Activated T-cell treated with anti-CD3 and anti-CD28 coated beads for 4 hours (primary cell): ENCODE measurements at places on chromosomes 7 and 10.
A peak's percentile ranks its signal among the peaks of the same experiment; 100 is the strongest.

DNA sequence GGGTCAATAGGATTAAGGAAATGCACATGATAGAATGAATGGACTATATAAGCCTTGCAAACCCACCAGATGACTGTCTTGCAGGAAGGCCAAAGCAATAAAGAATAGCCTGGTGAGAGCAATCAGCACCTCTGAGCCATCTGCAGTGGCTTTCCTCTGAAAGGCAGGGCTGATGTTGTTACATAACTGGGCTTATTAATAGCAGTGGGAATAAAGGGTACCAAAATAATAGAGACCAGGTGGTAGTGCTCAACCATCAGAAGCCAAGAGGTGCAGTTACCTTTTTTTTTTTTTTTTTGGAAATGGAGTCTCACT lies 16.8 kb upstream of the VPS26A start:
- DNase-seq: no peak

- DNase-seq: no peak
Observed at GRCh38 chr10:22133749-22134624, 83.8 kb downstream of the EBLN1 start.

DNA sequence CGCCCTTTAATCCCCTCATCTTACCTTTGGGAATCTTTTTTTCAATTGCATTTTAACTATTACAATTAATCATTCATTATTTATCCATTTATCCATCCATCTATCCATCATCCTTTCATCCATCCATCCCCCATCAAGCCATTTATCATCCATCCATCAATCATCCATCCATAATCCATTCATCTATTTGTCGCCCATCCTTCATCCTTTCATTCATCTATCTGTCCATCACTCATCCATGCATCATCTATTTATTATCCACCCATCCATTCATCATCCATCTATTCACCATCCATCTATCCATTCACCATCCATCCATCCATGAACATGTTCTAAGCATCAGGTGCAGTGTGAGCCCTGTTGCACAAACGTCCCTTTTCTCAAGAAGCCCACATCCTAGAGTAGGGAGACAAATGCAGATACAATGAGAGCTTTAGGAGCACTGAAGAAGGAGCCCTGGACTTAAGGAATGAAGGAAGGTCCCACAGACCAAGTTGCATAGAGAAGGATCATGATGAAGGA lies 199.5 kb downstream of the ADAM12 start:
- DNase-seq: no peak

DNA sequence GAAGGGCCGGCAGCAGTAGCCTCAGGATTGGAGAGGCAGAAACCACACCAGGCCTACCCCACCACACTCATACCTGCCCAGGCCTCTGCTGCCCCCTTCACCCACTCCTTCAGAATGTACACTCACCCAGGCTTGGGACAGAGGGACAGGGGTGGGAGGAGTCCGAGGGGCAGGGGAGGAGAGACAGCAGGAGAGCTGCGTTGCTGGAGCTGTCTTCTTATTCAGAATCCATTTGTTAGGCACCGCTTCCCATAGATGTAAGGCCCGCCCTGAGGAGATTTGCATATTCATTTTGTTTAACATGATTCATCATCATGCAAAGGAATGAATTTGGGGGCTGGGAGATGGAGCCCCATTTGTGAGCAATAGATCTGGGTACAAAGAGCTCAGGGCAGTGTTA lies 156.7 kb downstream of the CDH23 start:
- DNase-seq: no peak

DNA sequence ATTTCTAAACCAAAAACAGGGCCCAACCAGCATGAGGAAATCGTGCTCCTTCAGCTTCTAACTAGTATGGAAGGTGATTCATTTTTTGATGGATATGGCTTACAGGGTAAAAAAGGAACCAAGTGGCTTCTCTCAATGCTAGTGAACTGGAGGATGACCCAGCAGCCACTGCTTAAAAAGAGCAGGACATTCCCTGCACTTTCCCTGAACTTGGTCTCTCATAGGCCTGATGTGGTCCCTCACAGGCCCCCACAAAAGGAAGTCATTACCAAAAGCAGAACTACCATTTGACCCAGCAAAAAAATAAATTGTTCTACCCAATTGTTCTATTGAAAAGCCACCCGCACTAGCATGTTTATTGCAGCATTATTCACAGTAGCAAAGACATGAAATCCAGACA lies 188.8 kb downstream of the CALN1 start:
- DNase-seq: no peak

DNA sequence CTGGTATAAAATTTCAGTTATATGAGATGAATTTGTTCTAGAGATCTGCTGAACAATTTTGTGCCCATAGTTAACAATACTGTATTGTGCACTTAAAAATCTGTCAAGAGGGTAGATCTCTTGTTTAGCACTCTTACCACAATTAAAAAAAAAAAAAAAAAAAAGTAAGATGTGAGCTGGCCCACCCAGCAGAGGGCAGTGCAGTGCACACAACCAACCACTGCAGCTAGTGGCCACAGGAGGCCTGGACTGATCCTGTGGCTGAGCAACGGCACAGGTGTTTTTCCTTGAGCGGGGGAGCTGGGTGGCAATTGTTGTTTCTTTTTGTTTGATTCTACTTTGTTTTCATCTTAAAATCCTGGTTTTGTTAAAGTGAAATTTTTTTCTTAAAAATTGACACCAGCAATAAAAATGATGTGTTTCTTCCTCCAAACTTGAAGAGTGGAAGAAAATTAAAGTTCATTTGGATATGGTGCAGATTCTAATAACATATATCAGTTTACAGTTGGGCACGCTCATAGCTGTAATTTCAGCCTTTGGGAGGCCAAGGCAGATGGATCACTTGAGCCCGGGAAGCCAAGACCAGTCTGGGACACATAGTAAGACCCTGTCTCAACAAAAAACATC lies 171.1 kb upstream of the TBX20 start:
- peak; percentile 25 for DNase-seq

DNA sequence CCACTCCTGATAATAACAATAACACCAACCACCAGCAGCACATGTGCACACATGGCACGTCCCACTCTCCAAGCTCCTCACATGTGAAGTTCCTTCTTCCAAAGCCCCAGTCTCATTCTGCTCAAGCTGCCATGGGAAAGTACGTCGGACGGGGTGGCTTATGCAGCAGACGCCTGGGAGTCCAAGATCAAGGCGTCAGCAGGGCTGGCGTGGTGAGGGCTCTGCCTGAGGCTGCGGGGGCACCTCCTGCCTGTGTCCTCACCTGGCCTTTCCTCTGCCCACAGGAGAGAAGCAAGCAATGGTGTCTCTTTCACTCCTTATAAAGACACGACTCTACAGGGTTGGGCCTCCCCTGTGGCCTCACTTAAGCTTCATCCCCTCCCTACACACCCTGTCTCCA lies 68.8 kb upstream of the INSIG1 start:
- DNase-seq: no peak

- DNase-seq: no peak
Observed at GRCh38 chr10:98369801-98370200, 45.2 kb downstream of the PYROXD2 start.

- DNase-seq: no peak
Observed at GRCh38 chr7:3747467-3747866, 446.4 kb downstream of the SDK1 start.

DNA sequence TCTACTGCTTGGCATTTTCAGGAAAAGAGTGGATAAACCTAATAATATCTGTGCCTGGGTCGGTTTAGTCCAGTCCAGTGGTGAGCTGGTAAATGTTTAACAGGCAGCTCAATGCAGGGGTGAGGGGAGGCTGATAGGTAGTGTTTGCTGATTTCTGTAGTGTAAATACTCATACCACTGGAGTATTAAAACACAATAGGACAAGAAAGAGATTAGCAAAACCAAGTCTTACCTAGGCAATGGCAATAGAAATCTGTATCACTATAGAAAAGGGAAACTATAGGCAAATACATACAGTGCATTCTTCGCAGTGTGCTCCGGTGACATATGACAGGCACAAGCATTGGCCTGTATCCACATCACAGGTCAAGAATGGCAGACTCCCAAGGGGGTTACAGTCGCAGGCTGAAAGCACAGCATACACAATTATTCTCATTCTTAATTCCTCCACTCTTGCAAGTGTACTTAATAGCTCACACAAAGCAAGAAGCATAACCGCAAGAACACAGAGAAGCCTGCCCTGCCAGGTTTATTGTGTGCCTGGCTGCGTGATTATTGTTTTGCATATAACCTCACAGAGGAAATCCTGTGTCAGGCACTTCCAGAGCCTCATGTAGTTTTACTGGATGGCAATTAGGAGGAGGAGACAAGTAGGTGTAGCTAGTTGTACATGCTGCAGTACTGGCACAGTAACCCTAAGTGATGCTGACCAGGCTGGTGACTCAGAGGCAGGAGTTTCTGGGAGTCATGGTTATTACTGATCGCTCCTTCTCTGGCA lies 35.0 kb downstream of the LAMB4 start:
- DNase-seq: no peak
